Activated T-cell treated with anti-CD3 and anti-CD28 coated beads for 24 hours (primary cell): ENCODE measurements at places on chromosomes 12 and 14.

- DNase-seq = no peak
Measured at GRCh38 chr12:108930155-108930554, 50.3 kb downstream of the DAO start.

- DNase-seq = no peak
Measured at GRCh38 chr14:22981090-22981875, 1.1 kb downstream of the AJUBA start.

DNA sequence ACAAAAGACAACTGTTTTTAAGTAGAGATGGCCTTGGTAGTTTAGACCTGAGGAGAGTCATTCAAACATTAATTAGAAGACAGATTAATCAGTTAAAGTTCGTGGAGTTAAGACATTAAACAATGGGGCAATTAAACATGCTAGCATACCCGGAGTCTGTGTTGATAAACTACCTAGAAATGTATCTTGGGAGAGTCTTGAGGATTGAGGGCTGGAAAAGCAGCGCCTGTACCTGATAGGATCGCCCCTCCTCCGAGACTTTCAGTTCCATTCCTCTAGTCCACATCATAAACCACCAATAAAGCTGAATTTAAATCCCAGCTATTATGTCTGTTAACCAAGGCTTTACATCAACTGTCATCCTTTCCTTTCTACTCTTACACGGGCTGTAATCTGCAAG is 1.0 kb upstream of the KRAS start:
- DNase-seq = no peak

DNA sequence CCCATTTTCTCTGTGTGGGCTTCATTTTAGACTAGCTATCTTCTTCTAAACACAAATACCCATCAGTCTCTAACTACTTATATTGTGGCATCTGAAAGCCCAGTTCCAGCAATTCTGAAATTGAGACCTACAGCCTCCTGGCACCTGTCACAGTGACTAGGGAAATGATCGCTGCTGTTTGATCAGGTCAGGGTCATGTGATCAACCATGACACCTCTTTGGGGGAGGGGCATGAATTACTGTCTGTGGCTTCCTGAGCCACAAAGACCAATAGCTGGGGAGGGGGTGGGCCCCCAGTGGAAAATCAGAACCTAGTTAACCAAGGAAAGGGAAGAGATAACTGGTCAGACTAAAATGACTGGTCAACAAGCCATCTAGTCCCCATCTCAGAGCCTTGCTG is 14.1 kb downstream of the WSCD2 start:
- no peak for DNase-seq

DNA sequence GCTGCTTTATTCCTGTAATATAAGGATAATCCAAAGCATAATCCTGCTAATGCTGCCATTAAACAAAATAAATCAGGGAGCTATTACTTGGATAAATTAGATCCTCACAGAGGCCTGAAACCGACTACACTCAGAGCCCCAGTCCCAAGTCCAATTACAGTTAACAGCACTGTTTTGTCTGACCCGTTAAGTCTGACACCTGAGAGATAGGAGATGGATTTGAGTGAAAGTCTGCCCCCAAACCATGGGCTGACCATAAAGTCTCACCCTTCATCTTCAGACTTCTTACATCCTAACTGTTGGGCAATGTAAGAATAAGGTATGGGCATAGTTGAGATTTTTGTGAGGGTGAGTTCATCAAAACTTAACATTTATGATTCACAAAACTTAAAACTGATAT is 181.7 kb downstream of the PLCZ1 start:
- DNase-seq = no peak
